GM20000 (cell line): ENCODE measurements at places on chromosomes 4 and X.

DNA sequence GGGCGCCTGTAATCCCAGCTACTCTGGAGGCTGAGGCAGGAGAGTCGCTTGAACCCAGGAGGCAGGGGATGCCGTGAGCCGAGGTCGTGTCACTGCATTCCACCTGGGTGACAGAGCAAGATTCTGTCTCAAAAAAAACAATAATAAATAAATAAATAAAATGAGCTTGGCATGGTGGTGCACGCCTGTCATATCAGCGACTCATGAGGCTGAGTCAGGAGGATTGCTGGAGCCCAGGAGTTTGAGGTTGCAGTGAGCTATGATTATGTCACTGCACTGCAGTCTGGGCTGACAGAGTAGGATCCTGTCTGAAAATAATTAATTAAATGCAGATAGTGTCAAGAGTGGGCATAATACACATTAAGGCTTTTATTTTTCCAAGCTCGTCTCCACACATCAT is 77.5 kb downstream of the DHRSX start:
- no peak for DNase-seq

GRCh38 chrX:48992341-48992740 is 9.7 kb downstream of the GRIPAP1 start:
- no peak for DNase-seq

DNA sequence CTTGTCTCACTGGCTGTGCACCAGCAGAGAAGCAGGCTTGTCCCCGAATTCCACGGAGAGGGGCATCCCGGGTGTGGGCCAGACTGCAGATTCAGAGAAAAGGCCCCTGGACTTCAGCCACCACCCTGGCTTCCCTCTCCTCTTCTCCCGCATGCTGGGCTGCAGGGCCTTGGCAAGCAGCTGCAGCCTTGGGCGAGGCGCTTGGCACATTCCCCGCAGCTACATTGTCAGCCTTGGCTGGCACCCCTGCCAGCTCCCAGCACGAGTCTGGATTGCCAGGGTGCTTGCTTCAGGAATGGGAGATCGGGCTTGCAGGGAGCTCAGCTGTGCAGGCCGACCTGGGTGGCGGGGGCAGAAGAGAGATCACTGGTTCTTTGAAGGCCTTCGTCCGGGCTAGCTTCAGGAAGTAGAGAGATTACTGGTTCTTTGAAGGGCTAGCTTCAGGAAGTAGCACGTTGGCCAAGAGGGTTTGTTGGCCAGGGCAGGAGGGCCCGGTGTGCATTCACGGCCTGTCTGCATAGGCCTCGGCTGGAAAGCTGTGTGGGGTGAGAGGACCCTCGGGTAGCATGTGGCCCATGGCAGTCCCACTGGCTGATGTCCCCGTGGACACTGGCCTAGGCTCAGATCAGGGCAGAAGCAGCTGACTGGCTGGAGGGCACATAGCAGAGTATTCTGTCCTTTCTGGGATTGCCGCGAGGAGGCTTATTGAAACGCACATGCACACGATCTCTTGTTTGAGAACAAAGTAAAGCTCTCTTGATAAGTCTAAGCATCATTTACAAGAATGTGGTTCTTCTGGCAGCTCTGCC is 2.7 kb downstream of the ABCD1 start:
- no peak for DNase-seq

GRCh38 chrX:27391623-27392022 is 71.5 kb downstream of the PPP4R3C start:
- DNase-seq: no peak

- no peak for DNase-seq
These were observed 92.1 kb downstream of the SHROOM4 start for GRCh38 chrX:50721764-50722521.

- DNase-seq: no peak
These were observed 64.9 kb downstream of the NLGN4X start for GRCh38 chrX:6163721-6164120.

- DNase-seq: peak; percentile 44
These were observed 63.7 kb downstream of the SEC24D start for GRCh38 chr4:118772081-118772766.

GRCh38 chrX:110863883-110864282 is 68.3 kb upstream of the CHRDL1 start:
- no peak for DNase-seq

DNA sequence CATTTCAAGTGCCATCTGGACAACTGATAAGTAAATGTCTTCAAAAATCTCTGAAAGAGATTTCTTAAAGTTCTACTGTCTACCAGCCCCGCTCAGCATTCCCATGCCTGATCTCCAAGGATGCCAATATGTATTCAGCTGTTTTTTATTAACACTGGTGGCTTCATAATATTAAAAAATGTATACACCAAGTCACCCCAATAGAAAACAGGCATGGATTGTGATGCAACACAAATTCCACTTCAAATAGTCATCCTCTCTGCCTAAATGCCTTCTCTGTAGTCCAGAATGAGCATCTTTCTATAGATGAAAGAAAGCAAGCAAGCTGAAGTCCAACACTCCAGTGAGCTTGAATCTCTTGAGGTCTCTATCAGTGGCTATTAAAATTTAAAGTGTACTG is 152.2 kb upstream of the PPARGC1A start:
- no peak for DNase-seq

DNA sequence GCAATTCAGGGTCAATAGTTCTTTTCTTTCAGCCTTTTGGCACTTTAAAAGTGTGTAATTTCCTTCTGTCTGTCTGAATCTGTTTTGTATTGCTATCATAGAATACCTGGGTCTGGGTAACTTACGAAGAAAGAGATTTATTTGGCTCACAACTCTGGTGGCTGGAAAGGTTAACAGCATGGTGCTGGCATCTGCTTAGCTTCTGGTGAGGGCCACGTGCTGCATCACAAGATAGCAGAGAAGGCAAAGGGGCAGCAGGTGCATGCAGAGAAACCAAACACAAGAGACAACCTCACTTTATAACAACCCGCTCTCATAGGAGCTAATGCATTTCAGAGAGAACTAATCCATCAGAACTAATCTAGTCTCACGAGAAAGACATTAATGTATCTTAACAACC is 18.8 kb downstream of the RGN start:
- DNase-seq: no peak

- no peak for DNase-seq
These were observed 139.2 kb upstream of the AADAT start for GRCh38 chr4:170229006-170229405.

GRCh38 chrX:154750301-154751202 is at the start of gene GAB3:
TSS of gene GAB3 (minus strand) at chrX:154751077. CDS start at chrX:154751025, 52 bp downstream.
- DNase-seq: peak; percentile 48

DNA sequence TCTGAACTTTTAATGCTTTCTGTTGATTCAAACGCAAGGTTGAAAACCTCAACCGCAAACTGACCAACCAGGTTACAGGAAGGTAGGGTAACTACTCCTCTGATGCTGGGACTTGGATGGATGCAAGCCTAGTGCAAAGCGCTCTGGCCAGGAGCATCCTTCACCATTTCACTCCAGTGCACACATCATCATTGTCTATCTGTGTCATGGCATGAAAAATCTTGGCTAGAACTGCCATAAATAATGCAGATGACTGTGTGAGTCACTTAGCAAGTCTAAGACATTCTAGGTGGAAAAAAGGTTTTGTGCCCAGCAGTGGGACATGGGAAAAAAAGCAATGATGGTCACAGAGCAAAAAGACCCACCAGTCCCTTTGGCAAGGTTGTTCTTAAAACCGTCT is 10.9 kb downstream of the ADGRA3 start:
- no peak for DNase-seq

- DNase-seq: no peak
These were observed 301.0 kb downstream of the KCTD8 start for GRCh38 chr4:44147571-44148075.

GRCh38 chrX:105116486-105116885 is 104.0 kb downstream of the TEX13A start:
- no peak for DNase-seq

DNA sequence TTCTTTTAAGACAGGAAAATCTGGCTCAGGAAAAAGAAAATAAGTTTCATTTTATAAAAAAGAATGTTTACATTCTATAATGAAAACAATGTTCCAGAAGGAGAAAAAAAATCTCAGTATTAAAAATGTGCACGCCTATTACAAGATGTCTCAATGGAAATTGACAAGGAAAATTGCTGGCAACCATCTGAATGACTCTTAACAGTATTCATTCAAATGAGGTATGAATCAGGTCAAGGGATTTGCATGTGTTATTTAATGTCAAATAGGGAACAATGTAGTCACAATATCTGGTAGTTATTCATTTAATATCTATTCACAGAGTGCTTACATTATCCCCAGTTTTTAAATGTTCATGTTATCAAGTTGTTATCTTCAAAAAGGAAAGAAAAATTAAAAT is 208.4 kb upstream of the TRAM1L1 start:
- DNase-seq: no peak
